Osteoblast (primary cell): ENCODE measurements at places on chromosomes 16 and 17.

GRCh38 chr17:27381007-27381501, 75.2 kb upstream of the KSR1 start:
- DNase-seq, result peak; percentile 66

GRCh38 chr17:2084036-2084765, 29.3 kb downstream of the HIC1 start:
- DNase-seq, result peak; percentile 81

DNA sequence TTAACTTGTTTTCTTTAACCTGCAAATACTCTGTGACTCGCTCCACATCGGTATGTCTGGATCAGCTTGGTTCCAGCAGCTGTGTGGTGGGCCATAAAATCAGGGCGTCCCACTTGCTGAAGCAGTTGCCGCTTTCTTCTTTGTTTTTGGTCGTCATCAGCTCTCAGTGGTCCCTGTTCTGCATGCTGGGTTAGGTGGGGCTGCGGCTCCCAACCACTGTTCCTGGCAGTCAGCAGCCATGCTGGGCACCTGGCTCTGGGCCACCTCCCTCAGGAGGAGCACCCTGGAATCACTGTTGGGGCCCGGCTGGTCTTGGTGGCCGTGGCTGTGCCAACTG, 23.0 kb downstream of the MGRN1 start:
- peak; percentile 77 for DNase-seq

- DNase-seq, result peak; percentile 39
These were observed 34.5 kb downstream of the NACA2 start for GRCh38 chr17:61556224-61557188.

- DNase-seq, result no peak
These were observed 8.5 kb downstream of the SLFN12 start for GRCh38 chr17:35423761-35424160.

- no peak for DNase-seq
These were observed 55.2 kb upstream of the GOT2 start for GRCh38 chr16:58789351-58789750.

GRCh38 chr17:28570716-28571360, 486 bp downstream of the PIGS start:
- DNase-seq, result no peak

- no peak for DNase-seq
These were observed 78.9 kb downstream of the ABCC6 start for GRCh38 chr16:16144416-16144815.

- no peak for DNase-seq
These were observed 29.6 kb downstream of the C17orf100 start for GRCh38 chr17:6681176-6681575.

DNA sequence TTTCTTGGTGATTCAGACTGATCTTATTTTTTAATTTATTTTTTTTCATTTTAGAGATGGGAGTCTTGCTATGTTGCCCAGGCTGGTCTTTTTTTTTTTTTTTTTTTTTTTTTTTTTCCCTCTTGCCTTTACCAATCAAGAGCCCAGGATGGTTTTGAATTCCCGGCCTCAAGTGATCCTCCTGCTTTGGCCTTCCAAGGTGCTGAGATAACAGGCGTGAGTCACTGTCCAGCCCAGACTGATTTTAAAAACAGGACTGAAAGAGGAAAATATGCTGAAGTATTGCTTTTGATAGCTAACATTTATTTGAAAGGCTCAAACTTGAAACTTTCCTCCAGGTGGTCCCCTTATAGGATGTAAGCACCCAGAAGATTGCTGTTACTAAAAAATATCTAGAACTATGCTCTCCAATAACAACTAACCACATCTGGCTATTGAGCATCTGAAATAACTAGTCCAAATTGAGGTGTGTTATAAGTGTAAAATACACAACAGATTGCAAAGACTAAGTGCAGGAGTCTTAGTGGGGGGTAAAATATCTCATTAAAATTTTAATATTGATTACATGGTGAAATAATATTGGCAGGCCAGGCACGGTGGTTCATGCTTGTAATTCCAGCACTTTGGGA, 15.8 kb upstream of the BRIP1 start:
- no peak for DNase-seq

DNA sequence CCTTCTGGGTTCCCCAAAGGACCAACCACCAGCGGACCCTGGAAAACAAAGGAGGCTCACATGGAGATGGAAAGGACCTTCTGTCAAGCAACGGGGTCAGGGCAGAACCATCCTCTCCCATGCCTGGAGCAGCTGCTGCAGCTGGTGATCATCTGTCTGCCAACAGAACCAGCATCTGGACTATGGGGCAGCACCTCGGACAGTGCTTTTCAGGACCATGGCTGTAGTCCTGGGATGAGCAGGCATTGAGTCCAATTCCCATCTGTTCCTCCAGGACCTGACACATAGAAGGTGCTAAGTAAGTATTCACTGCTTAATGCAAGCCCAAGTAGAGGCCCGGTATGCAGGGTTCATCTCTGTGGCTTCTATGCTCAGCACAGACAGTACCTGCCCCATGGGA, 304.7 kb downstream of the XYLT1 start:
- no peak for DNase-seq

- peak; percentile 98 for DNase-seq
These were observed 9.2 kb upstream of the TSPOAP1 start for GRCh38 chr17:58337600-58338453.

- peak; percentile 95 for DNase-seq
These were observed 8.4 kb upstream of the PPP1R1B start for GRCh38 chr17:39618246-39618913.

- DNase-seq, result no peak
These were observed 6.3 kb upstream of the NETO2 start for GRCh38 chr16:47150067-47150466.

DNA sequence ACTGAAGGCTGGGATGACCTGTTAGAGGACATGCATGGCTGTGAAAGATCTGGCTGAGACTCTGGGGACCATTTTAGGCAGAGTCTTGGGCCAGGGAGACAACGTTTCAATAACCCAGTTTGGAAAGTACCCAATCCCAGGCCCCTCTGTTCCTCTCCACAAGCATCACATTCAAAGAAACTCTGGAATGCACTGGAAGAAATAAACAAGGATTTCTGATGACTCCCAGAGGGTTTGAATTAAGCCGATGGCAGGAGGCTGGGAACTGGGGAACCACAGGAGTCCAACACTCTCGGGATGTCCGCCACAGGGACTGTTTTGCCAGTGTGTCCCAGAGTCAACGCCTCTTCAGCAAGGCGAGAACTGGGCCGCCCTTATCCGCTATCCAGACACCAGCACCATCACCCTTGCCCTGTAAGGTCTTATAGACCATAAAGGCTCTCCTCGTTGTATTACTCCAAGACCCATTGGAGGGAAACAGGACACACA, 3.3 kb downstream of the PMP22 start:
- peak; percentile 69 for DNase-seq

DNA sequence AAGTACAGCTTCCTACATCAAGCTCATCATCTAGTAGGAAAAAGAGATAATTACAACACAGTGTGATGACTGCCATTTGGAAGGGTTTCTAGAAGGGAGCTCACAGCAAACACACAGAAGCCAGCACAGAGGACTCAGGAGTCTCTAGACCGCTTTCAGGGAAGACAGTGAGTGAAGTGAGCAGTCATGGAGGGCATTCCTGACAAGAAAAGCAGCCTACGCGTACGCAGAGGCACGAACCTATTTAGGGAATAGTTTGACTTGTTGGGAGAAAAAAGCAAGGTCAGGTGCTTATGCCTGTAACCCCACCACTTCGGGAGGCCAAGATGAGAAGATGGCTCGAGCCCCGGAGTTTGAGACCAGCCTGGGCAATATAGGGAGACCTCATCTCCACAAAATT, 8.4 kb upstream of the HASPIN start:
- no peak for DNase-seq

- no peak for DNase-seq
These were observed 20.5 kb downstream of the CFAP97D1 start for GRCh38 chr17:43800736-43801135.

DNA sequence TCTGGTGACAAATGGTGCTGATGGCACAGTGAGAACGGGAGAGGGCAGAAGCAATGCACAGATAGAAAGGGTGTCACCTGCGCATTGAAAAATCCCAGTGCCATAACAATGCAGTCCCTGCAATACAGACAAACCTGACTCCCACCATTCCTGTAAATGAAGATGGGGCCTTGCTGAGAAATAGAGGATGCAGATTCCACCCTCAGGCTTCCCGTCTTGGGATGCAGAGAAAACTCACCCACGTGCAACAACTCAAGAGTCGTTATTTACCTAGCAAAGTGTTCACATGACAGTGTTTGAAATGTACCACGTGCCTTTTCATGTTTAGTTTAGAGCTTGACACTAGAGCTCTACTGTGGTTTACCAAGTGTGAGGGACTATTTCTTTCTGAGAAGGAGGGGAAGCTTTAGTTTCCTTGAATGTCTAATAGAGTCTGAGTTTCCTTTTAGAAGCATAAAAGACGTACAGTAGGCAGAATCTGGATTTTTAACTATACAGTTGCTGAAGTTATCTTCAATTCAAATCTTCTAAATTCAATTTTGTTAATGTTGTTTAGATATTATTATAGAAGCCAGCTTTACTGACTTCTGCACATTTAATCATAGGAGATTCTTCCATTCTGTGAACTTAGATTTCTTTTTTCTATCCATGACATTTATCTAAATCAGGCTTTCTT, 35.6 kb downstream of the WWOX start:
- no peak for DNase-seq

DNA sequence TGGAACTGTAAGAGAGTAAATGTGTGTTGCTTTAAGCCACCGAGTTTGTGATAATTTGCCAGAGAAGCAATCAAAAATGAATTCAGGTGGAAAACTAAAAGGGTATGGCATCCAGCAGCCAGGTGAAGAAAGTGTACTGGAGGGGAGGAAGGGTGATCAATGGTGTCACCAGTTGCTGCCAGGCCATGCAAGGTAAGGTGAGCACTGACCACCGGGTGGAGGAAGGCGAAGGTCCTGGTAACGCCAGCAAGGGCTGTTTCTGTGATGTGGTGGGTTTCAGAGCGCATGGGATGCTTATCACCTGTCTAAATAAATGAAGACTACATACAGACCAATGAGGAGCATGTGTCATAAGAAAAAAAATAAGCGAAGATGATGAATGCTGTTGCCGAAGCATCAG, 6.9 kb downstream of the FA2H start:
- DNase-seq, result no peak

DNA sequence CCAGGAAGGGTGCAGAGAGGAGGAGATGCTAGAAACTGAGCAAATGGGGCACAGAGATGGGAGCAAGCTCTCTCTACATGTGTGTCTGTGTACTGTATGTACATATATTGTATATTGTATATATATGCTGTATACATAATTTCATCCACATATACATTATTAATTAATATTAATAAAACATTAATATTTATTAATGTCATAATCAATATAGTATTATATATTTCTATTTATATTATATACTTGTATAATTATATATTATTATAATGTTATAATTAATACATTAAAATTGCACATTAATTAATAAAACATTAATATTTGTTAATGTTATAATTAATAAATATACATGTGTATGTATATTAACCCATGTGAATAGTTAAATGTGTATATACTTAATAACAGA, 31.5 kb upstream of the FOXF1 start:
- no peak for DNase-seq

DNA sequence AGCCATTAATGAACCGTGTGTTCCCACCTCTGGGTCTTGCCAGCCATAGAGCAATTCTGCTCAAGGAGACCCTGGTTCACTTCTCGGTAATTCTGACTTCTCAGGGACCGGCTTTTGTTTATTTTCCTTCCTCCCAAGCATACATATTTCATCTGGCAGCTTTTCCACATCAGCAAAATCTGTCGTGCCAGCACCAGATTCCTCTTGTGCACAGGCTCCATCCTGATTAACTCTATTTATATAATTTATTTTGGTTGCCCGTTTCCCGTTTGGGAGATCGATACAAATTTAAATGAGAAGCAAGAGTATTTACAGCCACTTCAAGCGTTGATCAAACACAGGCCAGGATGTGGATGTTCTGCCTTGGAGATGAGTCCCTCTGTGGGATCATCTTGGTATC, 161.9 kb upstream of the XYLT1 start:
- no peak for DNase-seq

- peak; percentile 53 for DNase-seq
These were observed 1.5 kb upstream of the ALDH3A2 start for GRCh38 chr17:19646788-19647696.

DNA sequence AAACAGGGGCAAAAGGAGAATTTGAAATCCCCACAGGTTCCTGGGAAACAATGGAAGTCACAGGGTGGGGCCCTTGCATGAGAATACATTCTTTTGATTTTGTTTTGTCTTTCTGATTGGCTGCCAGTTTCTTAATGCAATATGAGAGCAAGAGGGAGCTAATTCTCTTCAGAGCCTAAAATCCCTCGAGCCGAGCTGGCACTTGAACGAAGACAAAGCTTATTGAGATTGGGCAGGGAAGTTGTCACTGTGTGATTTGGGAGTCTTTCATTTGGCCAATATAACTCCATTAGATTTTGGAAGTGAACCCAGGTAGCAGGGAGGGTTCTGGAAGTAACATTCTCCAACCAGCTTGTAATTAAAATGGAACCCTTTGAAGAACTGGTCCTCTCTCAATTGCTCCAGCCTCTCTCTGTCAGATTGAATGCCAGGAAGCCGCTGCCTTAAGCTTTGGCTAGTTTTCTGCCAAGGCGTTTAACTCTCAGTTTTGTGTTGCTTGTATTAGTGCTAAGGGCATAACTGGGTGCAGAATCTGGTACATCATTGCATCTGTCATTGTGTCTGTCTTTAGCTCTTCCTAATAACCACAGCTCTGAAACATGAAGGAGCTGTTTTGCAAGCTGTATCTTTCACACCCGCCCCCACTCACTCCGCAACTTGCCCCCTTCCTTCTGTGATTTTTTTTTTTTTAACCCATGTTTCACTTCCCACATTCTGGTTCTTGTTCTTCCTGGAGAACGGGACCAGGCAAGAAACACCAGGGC, 272.0 kb downstream of the MAF start:
- no peak for DNase-seq

DNA sequence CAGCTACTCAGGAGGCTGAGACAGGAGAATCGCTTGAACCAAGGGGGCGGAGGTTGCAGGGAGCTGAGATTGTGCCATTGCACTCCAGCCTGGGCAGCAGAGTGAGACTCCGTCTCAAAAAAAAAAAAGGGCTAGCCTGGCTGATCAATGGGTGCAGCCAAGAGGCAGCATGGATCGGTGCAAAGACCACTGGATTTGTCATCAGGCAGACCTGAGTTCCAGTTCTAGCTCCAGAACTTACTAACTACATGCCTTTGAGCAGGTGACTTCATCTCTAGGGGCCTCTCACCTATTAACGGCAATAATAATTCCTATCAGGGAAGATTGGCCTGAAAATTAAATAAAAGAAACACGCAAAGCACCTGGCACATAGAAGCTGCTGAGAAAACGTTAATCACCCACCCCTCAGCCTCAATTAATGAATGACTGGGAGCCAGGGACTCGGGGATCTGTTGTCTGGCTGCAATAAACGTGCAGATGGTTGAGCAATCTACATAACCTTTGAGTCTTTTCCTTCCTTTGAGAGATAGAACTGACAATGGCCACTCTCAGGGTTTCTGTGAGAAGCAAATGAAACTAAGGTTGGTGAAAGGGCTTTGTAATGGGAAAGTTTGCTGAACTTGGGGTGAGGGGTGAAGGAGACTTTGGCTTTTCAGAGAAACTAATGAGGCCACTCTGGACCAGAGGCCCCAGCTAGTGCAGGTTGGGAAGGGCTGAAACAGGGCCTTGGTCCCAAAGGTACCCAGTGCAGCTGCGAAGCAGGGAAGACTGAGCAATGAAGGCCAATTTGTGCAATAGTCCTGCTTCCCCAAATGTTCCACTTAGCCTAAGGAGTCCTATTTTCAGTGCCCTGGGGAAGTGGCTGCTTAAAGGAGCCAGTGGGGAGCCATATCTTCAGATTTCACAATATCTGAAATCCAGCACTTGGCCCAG, 7.6 kb downstream of the SEZ6L2 start:
- peak; percentile 52 for DNase-seq
